ENCODE measurements at places on chromosomes 1 and 21.

- no peak for DNase-seq
These were observed 233.6 kb upstream of the FMN2 start for GRCh38 chr1:239858057-239858456.

- DNase-seq = no peak
These were observed 69.2 kb downstream of the OBSCN start for GRCh38 chr1:228276901-228277490.

GRCh38 chr1:46672696-46673095 lies 1.0 kb downstream of the TEX38 start:
- no peak for DNase-seq

DNA sequence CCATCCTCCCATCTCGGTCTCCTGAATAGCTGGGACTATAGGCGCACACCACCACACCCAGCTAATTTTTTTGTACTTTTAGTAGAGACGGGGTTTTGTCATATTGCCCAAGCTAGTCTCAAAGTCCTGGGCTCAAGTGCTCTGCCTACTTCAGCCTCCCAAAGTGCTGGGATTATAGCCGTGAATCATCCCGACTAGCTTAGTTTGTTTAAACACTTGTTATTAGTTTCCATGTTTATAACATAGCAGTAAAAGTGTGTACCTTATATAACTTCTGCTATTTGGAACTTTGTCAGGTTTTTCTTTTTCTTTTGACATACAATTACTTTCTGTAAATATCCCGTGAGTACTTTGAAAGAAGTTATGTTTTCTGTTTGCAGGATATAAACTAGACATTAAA lies 60.6 kb upstream of the C1orf21 start:
- no peak for DNase-seq

DNA sequence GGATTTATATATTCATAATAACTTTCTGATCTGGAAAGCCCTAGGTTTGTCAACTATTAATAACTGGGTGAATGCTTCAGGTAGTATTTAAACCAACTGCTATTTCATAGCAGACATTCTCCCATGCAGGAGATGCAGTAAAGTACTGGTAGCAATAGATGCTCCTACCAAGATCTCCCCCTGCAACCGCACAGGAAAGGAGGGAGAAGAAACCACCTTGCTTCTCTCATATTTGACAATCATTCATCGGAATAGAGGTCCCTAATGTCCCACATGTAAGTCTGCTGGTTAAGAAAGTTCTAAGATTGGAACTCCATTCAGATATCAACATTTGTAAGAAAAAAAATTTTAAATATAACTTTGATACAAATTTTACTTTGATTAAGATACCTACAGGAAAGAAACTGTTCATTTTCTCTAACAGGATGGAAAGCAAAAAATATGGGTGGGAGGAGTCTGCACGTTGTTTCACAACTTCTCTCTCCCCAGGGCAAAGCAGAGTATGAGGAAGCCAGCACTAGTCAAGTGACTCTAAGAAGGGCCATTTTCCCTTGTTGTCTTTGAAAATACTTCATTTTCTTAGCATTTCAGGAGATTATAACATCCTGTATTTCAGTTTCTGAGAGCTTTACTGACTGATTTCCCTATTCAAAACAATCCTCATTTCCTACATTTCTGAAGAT lies at the start of gene PYHIN1:
Gene PYHIN1 (plus strand): TSS at position 498 of the 683 bp plus-strand sequence. CDS start 5,359 bp downstream, outside the sequence.
- no peak for DNase-seq

- no peak for DNase-seq
These were observed 1.1 kb downstream of the PLEKHA6 start for GRCh38 chr1:204358605-204359004.

- DNase-seq = no peak
These were observed 130.7 kb upstream of the BMP8A start for GRCh38 chr1:39360731-39361130.

GRCh38 chr1:29687166-29687565 lies 450.8 kb downstream of the PTPRU start:
- DNase-seq = no peak

GRCh38 chr21:42860345-42860744 lies 19.0 kb downstream of the WDR4 start:
- no peak for DNase-seq

DNA sequence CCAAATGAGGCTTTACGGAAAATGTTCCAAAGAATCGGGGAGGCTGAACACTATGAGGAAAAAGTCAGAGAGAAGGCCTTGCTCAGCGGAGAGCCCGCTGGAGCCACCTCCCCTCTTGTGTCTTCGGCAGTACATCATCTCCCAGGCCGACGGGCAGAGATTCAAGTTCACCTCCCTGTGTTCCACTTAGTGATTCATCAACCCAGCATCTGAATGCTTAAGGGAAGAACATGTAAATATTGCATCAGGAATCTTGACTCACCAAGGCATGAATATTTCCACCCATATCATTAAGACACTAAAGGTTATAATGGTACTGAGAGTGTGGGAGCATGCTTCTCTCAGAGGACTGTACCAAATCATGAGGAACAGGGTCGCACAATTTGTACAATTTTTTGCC lies 172.5 kb downstream of the ST6GALNAC5 start:
- no peak for DNase-seq

GRCh38 chr1:20386323-20387081 lies 95.8 kb downstream of the VWA5B1 start:
- DNase-seq = no peak

DNA sequence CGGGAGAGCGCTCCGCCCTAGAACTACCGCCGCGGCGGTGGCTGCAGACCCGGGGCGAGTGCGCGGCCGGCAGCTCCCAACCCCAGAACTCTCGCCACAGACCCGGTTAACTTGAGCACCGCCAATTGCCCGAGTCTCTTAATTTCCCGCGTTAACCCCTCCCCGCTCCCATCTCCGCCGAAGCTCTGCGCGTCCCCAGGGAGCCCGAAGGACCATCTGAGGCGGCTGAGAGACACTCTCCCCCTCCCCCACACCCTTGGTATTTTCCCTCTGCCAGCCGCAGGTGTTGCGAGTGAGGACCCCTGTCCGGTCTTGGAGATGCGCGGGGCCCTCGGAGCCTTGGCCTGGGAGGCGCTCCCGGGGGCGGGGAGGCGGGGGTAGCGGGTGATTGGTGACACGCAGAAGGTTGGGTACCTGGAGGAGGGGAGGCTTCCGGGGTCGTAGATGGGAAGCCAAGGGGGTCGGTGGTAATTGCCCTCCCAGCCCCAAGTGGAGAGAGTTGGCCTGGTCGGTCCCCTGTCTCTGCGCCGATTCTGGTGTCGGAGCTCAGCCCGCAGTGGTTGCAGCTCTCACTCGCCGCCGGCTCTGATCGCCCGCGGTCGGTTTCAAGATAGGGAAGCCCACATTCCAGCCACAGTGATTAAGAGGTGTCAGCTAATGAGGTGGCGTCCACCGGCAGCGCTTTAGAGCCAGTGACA lies 858 bp upstream of the SUSD4 start:
- no peak for DNase-seq

DNA sequence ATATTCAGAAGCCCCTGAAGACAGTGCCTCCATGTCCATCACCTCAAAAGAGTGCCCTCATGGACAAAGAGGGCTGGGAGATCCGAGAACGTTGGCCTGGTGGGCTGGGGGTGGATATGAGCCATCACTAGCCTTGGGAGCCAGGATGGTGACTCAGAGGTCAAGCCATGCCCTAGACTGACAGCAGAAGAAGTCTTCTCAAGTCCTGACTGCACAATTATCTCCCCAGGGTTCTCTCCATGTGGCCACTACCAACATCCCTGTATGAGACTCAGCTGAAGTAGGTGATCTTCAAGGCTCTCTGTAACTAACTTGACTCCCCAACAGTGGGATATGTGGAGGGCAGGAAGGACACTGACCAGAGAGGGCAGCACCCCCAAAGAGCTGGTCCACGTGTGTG lies 7.1 kb upstream of the USF1 start:
- DNase-seq = no peak

GRCh38 chr1:182637769-182638168 lies 33.6 kb upstream of the RGS16 start:
- DNase-seq = no peak

DNA sequence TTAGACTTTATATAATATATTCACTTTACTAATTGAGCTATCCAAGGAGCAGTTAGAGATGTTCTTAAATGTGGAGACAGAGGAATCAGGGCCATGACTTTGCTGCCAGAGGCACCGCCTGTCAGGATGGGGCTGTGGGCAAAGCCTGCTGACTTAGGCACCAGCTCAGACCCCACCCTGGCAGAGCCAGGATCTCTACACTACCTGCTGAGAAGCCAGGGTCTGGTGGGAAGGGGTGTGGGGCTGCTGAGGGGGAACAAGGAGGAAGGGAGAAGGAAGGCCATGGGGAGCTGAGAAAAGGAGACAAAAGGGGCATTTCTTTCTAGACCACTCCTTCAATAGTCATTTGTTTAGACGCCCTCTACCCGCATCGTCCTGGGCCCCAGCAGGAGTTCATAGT lies 104.8 kb downstream of the TMEM53 start:
- DNase-seq = no peak

DNA sequence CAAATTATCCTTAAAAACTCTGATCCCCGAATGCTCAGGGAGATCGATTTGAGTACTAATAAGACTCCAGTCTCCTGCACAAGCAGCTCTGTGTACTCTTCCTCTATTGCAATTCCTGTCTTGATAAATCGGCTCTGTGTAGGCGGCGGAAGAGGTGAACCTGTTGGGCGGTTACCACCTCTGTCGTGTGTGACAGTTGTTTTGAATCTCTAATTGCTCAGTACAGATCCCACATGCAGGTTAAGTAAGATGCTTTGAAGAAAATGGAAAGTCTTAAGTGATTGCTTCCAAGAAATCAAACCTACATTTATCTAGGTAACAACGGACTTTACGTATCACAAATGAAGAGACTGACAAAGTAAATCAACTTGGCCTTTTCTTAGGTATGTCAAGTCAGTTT lies 35.5 kb downstream of the COA6 start:
- no peak for DNase-seq

GRCh38 chr1:115198938-115199337 lies 109.6 kb upstream of the TSPAN2 start:
- no peak for DNase-seq

DNA sequence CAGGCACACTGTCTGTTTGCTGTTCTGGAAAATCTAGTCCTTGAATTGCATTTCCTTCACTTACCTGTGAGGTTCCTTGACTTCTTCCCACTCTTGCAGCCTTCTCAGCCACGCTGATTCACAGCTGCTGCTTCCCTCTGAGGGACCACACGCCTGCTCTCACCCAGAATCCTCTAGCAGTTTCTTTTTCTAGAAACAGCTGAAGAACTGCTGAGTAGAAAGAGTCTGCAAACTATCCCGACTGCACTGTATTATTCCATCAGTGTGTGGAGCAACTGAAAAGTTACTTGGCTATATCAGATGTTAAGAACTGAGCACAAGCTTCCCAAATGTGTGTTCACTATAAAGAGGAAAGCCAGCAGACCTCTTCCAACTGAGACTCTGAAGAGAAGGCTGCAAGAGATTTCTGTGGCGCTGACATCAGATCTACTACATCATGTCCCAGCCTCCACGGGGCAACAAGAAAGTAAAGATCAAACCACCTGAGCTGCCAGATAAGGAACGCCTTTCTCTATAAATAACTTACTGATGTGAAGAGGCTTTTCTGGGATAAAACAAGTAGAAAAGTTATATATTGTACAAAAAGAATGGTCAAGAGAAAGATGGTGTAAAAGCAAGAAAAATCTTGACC lies 226.6 kb downstream of the RERE start:
- no peak for DNase-seq

GRCh38 chr1:186662752-186663151 lies 17.5 kb downstream of the PTGS2 start:
- no peak for DNase-seq

DNA sequence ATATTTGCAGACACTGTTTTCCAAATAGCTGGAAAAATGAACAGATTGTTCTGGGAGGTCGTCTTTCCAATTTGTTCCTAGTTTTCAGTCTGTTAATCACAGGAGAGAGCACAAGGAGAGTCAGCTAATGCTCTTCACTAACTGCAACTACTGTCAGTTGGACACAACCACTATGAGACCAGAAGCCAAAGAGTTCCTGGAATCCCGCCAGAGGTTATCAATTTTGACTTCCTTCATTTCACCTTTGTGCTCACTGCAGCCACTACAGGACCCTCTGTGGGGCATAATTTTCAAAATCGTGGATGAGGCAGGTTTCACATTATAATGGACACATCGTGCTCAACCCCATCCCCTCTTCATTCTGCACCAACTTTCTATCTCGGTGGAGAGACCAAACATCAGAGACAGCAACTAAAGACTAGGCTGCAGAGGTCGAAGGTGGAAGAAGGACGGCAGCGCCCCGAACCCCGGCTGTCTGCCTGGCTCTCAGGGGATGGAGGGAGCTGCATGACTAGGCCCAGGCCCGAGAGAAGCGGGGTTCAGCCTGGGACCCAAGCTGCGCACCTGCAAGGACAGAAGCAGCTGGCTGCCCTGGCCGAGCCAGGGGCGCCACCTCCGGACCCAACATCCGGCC lies 602 bp downstream of the KIAA0319L start:
- no peak for DNase-seq

GRCh38 chr1:164926107-164926506 lies 367.1 kb downstream of the PBX1 start:
- DNase-seq = no peak

DNA sequence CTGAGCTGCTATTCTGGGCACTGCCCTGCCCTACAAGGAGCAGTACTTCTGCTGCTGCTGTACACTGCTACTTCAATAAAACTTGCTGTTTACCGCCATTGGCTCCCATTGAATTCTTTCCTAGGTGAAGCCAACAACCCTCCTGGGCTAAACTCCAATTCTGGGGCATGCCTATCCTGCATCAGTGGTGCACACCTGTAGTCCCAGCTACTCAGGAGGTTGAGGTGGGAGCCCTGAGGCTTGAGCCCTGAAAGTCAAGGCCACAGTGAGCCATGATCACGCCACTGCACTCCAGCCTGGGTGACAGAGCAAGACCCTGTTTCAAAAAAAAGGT lies 21.2 kb downstream of the PDIK1L start:
- DNase-seq = no peak

GRCh38 chr21:31107176-31107785 lies 69.0 kb upstream of the KRTAP19-8 start:
- no peak for DNase-seq

DNA sequence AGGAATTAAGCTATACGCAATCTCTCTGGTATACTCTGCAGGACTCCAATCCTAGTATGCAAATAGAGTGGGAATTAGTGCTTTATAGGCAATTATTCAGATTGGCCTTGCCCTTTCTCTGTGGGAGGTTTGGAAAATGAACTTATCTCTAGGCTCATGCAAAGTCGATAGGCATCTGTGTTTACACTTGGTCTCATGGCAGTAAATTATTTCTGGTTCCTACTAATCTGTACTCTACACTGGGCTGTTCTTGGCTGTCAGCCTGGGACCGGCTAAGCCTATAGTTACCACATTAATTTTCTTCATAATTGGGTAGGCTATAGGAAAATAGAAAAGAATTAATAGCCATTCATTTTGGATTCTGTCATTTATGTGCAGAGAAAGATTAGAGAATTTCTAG lies 544.6 kb downstream of the AMY1C start:
- no peak for DNase-seq

GRCh38 chr1:47214549-47214948 lies 17.5 kb downstream of the TAL1 start:
- DNase-seq = no peak

GRCh38 chr1:33986390-33987095 lies 122.7 kb downstream of the HMGB4 start:
- DNase-seq = no peak

GRCh38 chr1:185376840-185377635 lies 60.0 kb upstream of the IVNS1ABP start:
- no peak for DNase-seq

Data from naive thymus-derived CD8-positive, alpha-beta T cell (primary cell).